Heart right ventricle (tissue), 16 donors: ENCODE measurements at places on chromosomes 13 and 19. TPM values are rescaled to one million over a fixed set of nuclear protein-coding genes. Genes with fewer than 3 reads are reported as not detected.

Gene SCEL
- not detected for total RNA-seq

Gene NPAS1
- total RNA-seq, result 0.34 TPM

Gene FGF22
- total RNA-seq, result 0.20 TPM

Gene MCEMP1
- total RNA-seq, result 1.2 TPM

Gene ZNF256
- total RNA-seq, result 12.5 TPM

Gene DIRAS1
- total RNA-seq, result 201 TPM

Gene MLNR
- not detected for total RNA-seq

Gene ZNF490
- total RNA-seq, result 5.2 TPM

Gene SYNE4
- total RNA-seq, result not detected

Gene AP1M2
- total RNA-seq, result not detected

Gene ZNF627
- total RNA-seq, result 5.3 TPM

Gene CGB5
- total RNA-seq, result not detected

Gene FCER2
- not detected for total RNA-seq

Gene PSG3
- total RNA-seq, result not detected

Gene PSG1
- total RNA-seq, result not detected

Gene URAD
- total RNA-seq, result not detected

Gene PPAN
- 23.1 TPM for total RNA-seq

Gene CEBPA
- total RNA-seq, result 0.89 TPM

Gene HIPK4
- total RNA-seq, result not detected

Gene PSG7
- total RNA-seq, result not detected
